ENCODE measurements at places on chromosomes 3 and 15.

GRCh38 chr15:77243135-77243534 lies 172.2 kb upstream of the TSPAN3 start:
- no peak for DNase-seq

DNA sequence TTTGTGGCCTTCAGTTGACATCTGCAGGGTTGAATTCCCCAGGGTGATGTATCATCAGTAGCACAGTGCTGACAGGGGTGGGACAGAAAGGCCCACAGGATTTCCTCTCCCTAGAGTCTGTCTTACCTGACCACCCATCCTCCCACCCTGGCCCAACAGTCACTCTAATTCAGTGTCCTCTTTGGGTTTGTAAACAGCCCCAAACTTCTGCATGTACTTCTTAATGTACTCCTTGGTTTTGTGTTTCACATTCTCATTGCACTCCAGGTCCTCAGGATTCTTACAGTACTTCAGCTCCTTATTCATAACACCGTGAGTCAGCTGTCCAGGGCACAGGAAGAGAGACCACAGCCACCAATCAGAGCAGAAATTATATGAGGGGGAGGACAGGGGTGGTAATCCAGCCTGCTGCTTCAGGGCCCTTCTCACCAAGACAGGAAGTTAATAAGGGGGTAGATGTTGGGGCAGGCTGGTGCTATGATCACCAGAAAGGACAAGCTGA lies 37.5 kb downstream of the NBEAL2 start:
- DNase-seq = no peak

DNA sequence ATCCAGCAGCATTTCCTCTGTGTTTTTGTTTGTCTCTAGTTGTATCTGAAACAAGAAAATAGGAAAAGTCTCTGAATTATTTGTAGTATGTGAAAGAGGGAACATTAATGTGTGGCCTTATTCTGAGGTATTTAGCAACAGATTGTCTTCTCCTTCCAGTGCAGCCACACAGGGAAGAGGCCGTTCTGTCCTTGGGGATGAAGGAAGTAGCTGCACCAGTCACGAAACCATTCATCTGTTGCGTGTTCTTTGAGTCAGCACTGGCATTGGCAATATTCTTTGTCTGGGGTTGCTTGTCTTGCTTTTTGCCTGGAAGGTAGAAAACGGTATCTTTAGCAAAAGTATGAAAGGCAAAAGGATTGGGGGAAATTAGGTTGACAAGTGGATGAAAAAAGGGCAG lies 91.6 kb downstream of the CDIN1 start:
- DNase-seq = no peak

- DNase-seq = no peak
These were observed 302.8 kb downstream of the FHIT start for GRCh38 chr3:60948488-60948887.

GRCh38 chr3:179446501-179446900 lies 4.8 kb downstream of the GNB4 start:
- DNase-seq = no peak

- no peak for DNase-seq
These were observed 5.5 kb downstream of the ATOSA start for GRCh38 chr15:52673734-52674133.

DNA sequence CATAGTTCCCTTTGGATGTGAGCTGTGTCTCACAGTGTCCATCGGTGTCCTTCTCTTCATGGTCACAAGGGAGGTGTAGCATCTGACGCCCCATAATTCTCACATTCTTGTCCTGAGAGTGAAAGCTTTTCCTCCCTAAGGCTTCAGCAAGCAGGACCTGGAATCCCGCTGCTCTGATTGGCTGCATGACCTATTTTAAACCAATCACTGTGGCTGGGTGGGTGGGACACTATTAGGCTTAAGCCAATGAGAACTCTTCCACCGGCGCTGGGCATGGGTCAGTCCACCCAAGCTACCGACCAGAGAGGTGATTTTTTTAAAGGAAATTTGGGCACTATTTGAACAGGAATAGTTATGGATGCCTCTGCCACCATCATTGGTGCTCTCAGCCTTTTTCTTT lies 385.9 kb downstream of the MFSD1 start:
- DNase-seq = no peak

DNA sequence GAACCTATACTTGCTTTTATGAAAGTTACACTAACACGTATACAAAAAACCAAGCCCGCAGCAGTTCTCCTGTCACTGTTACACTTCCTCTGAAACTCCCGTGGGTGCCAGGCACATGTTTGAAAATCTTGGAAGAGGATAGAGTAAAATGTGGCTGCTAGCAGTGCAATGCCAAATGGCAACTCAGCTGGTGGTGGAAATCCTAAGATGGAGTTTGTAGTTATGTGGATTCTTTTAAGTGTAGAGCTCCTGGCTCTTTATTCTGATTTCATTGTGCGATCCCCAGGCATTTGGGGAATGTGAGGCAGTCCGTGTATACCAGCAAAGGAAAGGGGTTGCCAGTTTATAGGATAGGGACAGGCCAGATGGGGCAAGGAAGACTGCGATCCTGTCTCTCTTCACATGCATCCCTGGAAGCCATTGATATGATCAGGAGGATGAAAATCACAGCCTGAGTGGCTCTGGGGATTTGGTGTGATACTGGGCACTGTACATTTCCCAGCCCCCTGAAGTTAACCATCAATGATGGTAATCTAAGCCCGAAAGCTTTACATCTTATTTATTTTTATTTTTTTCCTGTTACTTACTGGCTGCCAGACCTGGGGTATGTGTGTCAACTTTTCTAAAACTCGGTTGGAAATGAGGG lies 1.1 kb downstream of the STAC start:
- no peak for DNase-seq

DNA sequence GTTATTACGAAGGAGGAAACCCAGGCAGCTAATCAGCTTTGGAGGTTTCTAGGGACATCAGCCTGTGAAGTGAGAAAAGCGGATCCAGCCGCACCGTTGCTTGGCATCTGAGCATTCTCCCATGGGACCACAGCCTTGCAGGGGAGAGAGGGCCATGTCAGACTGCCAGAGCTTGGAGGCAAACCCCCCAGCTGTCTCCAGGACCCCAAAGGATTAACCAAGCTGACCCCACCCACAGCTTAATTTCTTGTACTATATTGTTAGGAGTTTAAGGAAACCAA lies 5.1 kb downstream of the IGDCC3 start:
- no peak for DNase-seq

- no peak for DNase-seq
These were observed 156.5 kb downstream of the CADPS start for GRCh38 chr3:62718515-62719320.

DNA sequence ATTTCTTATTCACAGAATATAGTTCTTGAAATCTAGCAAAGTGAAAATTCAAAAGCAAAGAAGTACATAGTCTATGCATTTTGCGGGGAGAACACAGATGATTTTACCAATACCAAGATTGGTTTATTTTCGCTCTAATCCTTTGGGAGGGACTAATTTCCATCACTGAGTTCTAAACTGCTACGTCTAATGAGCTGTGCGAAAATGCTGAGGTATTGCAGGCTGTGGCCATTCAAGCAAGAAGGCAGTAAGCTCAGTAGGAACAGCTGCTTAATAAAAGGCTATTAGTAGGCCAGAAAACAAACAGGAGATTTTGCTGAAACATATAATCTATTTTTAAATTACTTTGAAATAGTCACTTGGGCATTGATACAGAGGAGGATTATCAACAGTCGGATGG lies 379.0 kb downstream of the CNTN4 start:
- DNase-seq = no peak

DNA sequence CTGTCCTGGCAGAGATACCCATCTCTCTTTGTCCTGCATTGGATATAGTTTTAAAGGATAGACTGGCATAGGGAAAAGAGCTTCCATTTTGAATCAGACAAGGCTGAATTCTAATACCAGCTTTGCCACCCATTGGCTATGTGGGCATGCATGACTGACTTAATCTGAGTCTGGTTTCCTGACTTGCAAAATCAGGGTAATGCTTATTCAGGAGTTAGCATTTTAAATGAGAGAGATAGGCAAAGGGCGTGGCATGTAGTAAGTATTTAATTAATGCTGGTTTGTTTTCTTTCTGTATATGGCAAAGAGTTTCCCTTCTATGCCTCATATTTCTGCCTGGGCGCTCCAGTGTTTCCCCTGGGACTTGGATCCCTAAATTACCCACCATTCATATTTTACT lies 492.9 kb downstream of the IGSF11 start:
- DNase-seq = no peak

DNA sequence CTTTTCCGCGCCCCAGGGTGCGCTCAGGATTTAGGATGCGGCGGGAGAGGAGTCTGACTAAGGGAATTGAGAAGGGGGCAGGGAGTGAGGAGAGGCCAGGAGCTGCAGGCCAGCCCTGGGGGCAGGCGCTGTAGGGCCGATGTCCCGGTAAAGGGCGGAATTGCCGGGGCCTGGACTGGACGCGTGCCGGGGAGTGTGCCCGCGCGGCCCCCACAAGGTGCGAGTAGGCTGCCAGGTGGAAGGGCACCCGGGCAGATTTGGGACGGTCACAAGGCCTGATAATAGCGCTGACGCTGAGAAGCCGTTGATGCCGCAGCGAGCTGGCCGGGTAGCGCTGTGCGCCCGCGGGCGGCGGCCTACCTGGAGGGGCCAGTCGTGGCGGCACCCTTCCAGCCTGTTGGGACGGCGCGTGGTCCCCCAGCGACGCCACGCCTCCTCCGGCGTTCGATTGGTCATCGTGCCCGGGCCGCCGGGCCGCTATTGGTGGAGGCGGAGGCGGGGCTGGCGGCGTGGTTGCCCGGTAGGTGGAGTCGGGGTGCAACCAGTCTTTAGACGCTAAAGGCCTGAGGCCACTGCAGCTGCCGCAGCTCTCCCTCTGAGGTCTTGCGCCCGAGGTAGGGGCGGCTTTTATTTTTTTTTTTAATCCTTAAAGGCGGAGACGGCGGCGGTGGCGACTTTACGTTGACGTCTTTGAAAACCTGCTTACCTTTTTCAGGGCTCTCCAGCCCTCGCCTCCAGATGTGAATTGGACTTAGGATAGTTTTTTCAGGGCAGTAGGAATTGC lies 903 bp downstream of the SLC25A38 start:
- DNase-seq = no peak

GRCh38 chr3:137294839-137295238 lies 337.1 kb downstream of the IL20RB start:
- no peak for DNase-seq

DNA sequence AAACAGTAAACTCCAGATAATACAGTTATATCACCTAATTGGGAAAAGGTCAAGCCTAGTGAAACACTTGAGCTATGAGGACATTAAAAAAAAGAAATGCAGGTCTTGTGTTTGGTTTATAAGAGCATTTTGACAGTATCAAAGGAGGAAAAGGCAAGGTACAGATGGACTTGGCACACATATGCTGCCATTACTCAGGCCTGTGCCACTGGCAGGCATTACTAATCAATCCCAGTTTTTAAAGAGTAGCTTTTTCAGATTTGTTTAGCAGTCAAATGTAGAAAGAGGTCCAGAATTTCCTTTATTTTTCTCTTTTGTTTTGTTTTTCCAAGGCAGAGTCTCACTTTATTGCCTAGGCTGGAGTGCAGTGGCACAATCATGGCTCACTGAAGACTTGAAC lies 38.9 kb downstream of the MDFIC2 start:
- no peak for DNase-seq

Measured in cortex of kidney (tissue), 1 donor.